ENCODE measurements at places on chromosomes 6 and 20.
A peak's percentile ranks its signal among the peaks of the same experiment; 100 is the strongest.

DNA sequence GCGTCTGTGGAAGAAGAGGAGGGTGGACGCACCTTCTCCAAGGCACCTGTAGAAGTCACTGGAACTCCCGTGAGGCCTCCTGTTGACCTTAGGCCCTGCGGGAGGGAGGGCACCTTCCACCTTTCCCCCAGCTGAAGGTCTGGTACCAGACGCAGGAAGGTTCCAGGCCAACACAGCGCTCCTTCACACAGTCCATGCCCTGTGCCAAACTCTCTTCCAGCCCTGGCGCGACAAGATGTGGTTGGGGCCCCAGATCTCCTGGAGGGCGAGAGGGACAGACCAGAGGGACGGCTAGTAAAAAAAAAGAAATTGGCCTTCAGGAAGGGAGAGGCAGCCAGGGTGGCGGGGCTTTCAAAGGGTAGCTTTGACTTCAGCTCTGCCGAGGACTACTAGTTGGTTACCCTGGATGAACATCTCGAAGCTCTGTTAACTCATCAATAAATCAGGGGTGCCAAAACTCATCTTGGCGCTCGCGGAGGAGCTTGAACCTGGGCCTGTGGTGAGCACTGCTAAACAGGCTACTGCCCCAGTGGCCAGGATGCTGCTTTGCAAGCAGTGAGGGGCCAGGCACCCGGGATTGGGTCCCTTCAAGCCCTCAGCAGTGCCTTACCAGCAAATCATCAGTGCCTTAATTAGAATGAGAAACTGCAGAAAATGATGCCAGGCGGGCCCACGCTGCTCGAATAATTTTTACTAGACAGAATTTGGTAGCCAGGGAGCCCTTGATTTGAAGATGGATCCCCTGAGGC lies 14.9 kb downstream of the AARS2 start:
- no peak for DNase-seq

- no peak for DNase-seq
Measured at GRCh38 chr6:24431045-24431451, 28.3 kb downstream of the MRS2 start.

DNA sequence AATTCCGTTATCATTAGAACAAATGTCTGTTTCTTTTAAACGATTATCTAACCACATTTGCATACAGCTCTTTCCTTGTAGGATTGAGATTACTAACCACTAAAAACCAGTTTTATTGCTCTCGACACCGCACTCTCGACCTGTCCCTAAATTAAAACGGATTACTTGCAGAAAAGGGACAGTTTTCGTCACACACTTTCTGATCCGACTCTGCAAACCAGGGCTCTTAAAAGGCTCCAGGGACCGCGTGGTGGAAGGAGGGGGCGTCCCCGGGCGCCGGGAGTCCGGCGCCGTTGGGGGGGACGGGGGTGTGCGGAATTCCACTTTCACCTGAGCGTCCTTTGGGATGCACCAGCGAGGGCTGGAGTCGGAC lies 731 bp downstream of the MAK start:
- DNase-seq = no peak

DNA sequence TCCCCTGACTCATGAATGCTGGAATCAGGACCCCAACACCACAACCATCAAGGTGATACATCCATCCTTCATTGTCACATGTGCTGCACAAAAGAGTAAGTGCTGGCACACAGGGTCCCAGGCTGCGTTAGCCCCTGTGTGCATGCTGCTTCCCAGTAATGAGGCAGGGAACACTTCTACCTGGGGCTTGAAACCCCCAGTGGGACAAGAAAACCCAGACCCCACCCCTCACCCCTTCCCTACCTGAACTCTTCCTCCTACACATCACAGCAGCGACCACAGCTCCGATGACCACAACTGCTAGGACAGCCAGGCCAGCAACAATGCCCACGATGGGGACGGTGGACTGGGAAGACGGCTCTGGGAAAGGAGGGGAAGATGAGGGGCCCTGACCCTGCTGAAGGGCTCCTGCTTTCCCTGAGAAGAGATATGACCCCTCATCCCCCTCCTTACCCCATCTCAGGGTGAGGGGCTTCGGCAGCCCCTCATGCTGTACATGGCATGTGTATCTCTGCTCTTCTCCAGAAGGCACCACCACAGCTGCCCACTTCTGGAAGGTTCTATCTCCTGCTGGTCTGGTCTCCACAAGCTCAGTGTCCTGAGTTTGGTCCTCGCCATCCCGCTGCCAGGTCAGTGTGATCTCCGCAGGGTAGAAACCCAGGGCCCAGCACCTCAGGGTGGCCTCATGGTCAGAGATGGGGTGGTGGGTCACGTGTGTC lies 2.0 kb downstream of the HLA-B start:
- DNase-seq = no peak

DNA sequence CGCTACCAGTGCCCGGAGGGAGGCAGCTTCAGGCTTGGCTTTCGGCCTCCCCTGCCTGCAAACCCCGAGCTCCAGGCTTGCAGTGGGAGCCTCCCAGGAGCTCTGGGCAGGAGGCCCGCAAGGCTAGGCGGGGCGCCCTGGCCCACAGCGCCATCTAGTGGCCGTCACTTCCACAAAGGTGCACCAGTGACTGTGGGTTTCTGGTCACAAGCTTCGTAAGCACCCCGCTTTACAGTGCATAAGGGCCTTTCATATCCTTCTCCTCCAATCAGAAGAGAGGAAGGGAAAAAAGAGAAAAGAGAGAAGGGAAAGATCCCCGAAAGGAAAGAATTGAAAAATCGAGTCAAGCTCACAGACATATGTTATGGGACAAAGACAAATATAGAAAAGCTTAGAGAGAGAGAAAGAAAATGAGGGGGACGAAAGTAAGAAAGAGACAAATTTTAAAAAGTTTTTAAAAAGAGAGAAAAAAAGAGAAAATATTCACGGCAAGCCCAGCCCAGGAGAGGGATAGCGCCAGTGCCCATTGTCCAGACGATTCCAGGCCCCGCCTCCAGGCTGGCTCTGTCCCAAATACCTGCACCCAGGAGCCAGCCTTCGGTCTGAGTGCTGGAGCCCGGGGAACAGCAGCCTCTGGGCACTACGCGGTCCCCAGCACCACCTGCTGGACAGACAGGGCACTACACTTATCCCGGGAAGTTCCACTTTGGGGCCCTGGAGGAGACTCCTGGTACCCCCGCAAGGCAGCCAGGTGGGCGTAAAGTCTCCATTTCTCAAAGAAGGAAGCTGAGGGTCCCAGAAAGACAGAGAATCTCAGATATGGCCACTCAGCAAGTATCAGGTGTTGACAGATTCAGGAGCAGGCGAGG lies 207.1 kb downstream of the PREX1 start:
- peak; percentile 27 for DNase-seq

DNA sequence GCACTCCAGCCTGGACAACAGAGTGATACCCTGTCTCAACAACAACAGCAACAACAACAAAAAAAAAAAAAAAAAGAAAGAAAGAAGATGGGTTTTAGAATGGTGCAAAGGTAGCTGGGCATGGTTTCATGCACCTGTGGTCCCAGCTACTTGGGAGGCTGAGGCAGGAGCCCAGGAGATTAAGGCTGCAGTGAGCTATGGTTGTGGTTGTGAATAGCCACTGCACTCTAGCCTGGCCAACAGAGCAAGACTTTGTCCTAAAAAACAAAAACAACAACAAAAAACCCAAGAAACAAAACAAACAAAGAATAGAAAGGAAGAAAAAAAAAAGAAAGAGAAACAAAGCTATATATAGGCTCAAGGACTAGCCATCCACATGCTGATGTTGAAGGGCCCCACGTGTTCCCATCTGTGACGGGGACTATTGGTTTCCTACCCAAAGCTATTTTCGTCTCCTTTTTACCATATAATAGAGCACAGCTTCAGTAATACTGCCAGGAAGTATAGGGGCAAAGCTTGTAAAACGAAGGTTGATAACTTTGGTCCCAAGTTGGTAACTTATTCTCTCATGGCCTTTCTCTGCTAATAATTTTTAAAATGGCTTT lies 7.9 kb upstream of the EEF1E1 start:
- no peak for DNase-seq

GRCh38 chr20:14951105-14951504 lies 613.7 kb upstream of the FLRT3 start:
- DNase-seq = no peak

GRCh38 chr6:31473780-31474761 lies 23.9 kb upstream of the MICB start:
- DNase-seq = no peak

- no peak for DNase-seq
Measured at GRCh38 chr20:23061734-23062561, 12.5 kb upstream of the THBD start.

DNA sequence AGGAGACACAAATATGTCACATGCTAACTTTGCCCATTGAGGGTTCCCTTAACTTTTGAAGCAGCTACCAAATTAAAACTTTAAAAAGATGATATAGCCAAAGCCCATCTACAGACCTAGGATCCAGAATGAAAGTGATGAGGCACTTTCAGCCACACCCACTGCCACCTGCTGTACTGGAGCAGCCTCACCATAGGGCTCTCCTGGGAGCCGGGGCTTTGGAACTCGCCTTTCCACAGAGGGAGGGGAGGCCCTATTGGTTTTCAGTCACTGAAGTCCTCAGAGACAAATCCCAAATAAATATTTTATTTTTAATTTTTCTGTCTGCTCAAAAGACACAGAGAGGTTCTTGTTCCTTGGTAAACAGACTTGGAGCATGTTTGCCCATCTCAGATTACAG lies 238.1 kb upstream of the TAB2 start:
- DNase-seq = no peak

- no peak for DNase-seq
Measured at GRCh38 chr6:27267857-27268434, 20.4 kb downstream of the PRSS16 start.

GRCh38 chr6:49550492-49551077 lies at the start of gene C6orf141:
Gene C6orf141, plus strand, starts transcription at chr6:49550668. Its CDS starts 125 bp downstream, at chr6:49550793.
- no peak for DNase-seq

GRCh38 chr20:21146215-21146614 lies 20.3 kb downstream of the KIZ start:
- no peak for DNase-seq

All from activated CD8-positive, alpha-beta memory T cell treated with anti-CD3 and anti-CD28 coated beads for 1 hour (primary cell).